Fibroblast of the aortic adventitia (primary cell): ENCODE measurements at places on chromosomes 3 and 15. TPM values are rescaled to one million over a fixed set of nuclear protein-coding genes. Genes with fewer than 3 reads are reported as not detected.

Gene WDR72
- not detected in 2 replicates for total RNA-seq

Gene CXCR6
- total RNA-seq: not detected in 2 replicates

Gene RTP4
- 2.8 and 2.9 TPM in 2 replicates for total RNA-seq

Gene TEX55
- total RNA-seq: not detected in 2 replicates
